WTC11 (cell line): ENCODE measurements at places on chromosomes 5 and 9. TPM values are rescaled to one million over a fixed set of nuclear protein-coding genes. Genes with fewer than 3 reads are reported as not detected.

DNA sequence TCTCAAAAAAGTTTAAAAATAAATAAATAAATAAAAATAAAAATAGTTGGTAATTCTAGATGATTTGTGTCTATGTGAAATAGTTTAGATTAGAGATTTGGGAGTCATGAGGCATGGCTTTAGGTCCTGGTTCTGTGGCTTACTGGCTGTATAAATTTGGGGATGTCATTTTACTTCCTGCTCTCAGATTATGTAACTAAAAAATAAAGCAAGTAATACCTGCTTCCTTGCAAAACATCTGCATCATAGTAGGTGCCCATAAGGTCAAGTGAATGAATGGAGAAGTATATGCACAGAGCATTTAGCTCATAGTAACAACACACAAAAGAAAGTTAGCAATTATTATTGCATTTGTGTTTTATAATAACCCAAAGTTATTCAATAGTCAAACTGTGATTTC is 287.7 kb upstream of the TLE4 start:
- H3K4me1 ChIP-seq: peaks cover 5% of the 10 kb centered on the region
- DNase-seq: no peak
- H3K27me3 ChIP-seq: no peaks in the 10 kb centered on the region
- H3K36me3 ChIP-seq: no peaks in the 10 kb centered on the region
- no peak overlapping the region for H3K27ac ChIP-seq

- DNase-seq: no peak
- H3K27ac ChIP-seq: no peak overlapping the region
- peaks cover 85% of the 10 kb centered on the region for H3K36me3 ChIP-seq
These were observed 39.2 kb upstream of the LRRC14B start for GRCh38 chr5:152077-152476.

DNA sequence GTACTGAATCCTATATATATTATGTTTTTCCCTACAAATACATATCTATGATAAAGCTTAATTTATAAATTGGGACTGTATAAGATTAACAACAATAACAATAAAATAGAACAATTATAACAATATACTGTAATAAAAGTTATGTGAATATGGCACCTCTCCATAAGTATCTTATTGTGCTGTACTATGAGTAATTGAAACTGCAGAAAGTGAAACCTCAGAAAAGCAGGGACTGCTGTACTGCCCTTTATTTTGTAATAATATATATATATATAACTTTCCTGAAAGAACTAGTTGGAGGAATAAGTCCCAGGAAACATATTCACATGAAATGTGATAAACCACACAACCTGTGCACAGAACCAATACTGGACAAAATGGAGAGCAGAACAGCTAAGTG is 77.3 kb downstream of the PAM start:
- H3K4me3 ChIP-seq: no peak overlapping the region
- H3K4me1 ChIP-seq: 0 out of 2 replicates have a peak, but pooled peaks cover 2% of the 10 kb centered on the region
- H3K36me3 ChIP-seq: peaks cover 9% of the 10 kb centered on the region
- no peak overlapping the region for H3K27ac ChIP-seq

DNA sequence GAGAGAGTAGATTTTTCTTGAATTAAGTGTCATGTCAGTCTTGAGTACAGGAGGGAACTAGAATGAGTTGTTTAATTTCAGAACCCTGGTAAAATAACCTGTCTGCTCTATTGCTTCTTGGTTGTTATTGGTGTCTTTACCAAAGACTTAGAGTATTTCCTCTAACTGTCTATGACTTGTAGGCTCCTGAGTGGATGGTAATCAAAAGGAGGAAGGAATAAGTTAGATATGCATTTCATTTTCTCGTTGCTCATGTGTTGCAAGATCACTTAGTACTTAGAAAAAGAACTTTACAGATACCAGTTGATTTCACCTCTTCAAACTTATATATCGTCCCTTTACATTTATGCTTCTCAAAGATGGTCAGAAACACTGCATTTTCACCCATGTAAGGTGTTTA is 31.1 kb downstream of the UHRF2 start:
- no peak overlapping the region for H3K27ac ChIP-seq
- H3K4me3 ChIP-seq: no peak overlapping the region
- H3K27me3 ChIP-seq: no peaks in the 10 kb centered on the region
- peaks cover 28% of the 10 kb centered on the region for H3K4me1 ChIP-seq
- H3K36me3 ChIP-seq: peaks cover 2% of the 10 kb centered on the region; the same call in 1 of the 2 replicates

DNA sequence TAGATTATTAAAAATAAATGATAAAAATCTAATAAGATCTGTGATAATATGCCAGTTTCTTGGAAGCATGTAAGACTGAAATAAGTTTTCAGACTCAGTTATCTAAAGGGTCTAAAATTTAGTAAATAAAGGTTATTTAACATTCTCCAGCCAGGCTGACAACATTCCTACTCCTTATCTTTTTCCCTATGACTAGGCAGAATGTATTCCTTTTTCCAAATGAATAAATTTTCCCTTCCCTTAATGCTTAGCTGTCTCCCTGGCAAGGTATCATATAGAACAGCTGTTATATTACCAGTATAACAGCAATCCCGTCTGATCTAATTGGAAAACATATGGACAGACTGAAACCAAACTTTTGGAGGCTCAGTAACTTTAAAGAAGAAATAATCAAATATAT is 13.0 kb downstream of the MEGF9 start:
- no peak for DNase-seq
- H3K36me3 ChIP-seq: no peaks in the 10 kb centered on the region
- no peak overlapping the region for H3K4me3 ChIP-seq
- no peaks in the 10 kb centered on the region for H3K4me1 ChIP-seq
- H3K27me3 ChIP-seq: peaks cover 47% of the 10 kb centered on the region

- H3K36me3 ChIP-seq: peaks cover 4% of the 10 kb centered on the region; the same call in 1 of the 2 replicates
- H3K27ac ChIP-seq: no peak overlapping the region
- no peaks in the 10 kb centered on the region for H3K27me3 ChIP-seq
- no peak for DNase-seq
- H3K4me3 ChIP-seq: no peak overlapping the region
- H3K4me1 ChIP-seq: peaks cover 32% of the 10 kb centered on the region
These were observed 9.8 kb downstream of the CKMT2 start for GRCh38 chr5:81242906-81243436.

DNA sequence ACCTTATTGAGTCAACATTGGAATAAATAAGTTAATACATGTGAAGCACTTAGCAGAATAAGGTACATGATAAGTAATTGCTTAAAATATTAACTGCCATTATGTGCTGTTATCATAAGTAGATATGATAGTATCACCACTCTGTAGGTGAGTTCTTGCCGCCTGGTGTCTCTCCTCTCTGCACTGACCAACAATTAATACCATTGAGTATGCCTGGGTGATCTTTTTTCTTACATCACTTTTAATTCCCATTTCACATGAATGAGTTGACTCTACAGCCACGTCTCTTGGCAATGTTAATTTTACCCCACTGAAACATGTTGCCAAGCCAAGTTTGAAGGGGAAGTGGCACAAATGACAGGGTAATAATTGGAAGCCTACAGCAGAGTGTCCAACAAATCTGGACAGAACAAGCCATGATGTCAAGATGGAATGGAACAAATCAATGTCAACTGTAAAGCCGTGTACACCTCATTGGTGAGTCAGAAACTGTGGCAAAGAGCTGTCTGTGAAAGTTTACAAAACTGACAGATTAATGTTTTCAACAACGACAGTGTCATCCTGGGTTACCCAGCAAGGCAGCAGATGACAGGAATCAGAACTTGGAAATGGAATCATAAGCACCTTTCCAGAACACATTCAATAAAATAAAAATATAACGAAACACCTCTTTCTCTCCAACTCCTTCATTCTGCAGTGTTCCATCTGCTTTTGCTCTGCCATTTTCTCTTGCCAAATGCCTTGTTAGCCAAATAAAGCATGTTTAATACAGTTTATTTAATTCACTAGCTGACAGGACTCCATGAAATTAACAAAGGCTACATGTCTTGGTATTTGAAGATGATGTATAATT is 330.9 kb downstream of the CTNND2 start:
- H3K4me1 ChIP-seq: peaks cover 9% of the 10 kb centered on the region
- H3K27ac ChIP-seq: no peak overlapping the region
- no peaks in the 10 kb centered on the region for H3K36me3 ChIP-seq
- DNase-seq: no peak

DNA sequence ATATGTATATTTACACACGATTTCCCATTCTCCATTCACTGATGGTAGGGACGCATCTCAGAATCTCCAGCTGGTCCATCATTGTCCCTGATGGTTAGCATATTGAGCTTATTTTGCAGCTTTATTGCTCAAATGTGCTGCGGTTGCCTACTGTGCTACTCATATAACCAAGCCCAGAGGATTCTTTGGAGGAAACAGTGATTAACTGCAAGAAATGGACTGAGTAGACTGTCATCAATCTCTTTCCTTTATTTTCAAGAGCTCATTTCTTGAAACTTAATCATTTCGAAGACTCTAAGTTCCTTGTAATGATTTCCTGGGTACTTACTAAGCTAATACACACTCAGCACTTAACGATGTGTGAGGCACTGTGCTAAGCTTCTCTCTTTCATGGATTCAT is 119.0 kb downstream of the MAT2B start:
- DNase-seq: no peak
- no peak overlapping the region for H3K4me3 ChIP-seq
- H3K27me3 ChIP-seq: no peaks in the 10 kb centered on the region
- no peak overlapping the region for H3K27ac ChIP-seq

DNA sequence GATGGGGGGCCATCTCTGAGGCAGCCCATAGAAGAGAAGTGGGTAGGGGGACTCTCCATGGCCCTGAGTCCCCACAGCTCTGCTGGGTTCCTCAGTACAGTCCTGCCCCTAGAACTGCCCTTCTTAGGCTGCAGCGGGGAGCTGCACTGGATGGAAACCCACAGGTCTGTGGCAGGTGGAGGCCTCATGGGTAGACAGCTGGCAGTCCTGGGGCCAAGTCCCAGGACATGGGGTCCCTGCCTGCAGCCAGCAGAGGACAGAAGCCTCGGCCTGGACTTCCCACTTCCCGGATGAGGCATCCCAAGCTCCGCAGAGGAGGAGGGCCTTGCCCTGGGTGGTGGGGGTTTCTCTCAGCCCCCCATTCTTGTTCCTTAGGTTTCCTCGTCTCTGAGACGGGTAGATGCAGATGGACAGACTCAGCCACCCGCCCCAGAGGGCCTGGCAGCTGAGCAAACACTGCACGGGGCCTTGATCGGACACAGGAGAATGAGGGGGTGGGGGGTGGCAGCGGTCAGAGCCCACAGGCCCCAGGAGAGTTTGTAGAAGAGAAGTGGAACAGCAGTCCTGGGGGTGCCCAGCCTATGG is 153.8 kb downstream of the C9orf50 start:
- no peak overlapping the region for H3K27ac ChIP-seq
- H3K36me3 ChIP-seq: no peaks in the 10 kb centered on the region
- H3K4me1 ChIP-seq: peaks cover 51% of the 10 kb centered on the region
- no peak for DNase-seq

GRCh38 chr9:133822430-133823065 is 84.4 kb upstream of the SARDH start:
- H3K4me1 ChIP-seq: peaks cover 47% of the 10 kb centered on the region
- DNase-seq: no peak
- no peaks in the 10 kb centered on the region for H3K36me3 ChIP-seq

- peaks cover 9% of the 10 kb centered on the region for H3K4me1 ChIP-seq
- no peak for DNase-seq
These were observed 30.4 kb upstream of the SYNPO start for GRCh38 chr5:150609843-150610584.

DNA sequence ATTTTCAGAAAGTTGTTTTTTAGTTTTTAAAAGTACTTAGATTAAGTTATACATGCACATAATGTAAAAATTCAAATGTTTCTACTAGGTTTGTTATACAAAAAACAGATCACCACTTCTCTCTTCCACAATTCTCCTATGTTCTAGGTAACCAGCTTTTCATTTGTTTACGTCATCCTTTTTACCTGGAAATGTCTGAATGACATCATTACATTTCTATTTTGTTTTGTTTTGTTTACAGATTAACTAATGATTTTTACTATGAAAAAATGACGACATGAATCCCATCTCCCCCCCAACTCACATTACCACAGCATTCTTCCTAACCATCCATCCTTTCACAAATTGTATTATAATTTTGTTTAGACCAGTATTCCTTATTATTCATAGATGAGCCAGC is 1709.2 kb downstream of the EFNA5 start:
- peaks cover 5% of the 10 kb centered on the region; the same call in 1 of the 2 replicates for H3K4me1 ChIP-seq
- no peak overlapping the region for H3K4me3 ChIP-seq
- H3K27ac ChIP-seq: no peak overlapping the region
- DNase-seq: no peak

GRCh38 chr5:143440448-143441115 is 37.1 kb upstream of the NR3C1 start:
- no peak overlapping the region for H3K4me3 ChIP-seq
- no peaks in the 10 kb centered on the region for H3K36me3 ChIP-seq
- H3K27me3 ChIP-seq: no peaks in the 10 kb centered on the region
- no peak for DNase-seq

DNA sequence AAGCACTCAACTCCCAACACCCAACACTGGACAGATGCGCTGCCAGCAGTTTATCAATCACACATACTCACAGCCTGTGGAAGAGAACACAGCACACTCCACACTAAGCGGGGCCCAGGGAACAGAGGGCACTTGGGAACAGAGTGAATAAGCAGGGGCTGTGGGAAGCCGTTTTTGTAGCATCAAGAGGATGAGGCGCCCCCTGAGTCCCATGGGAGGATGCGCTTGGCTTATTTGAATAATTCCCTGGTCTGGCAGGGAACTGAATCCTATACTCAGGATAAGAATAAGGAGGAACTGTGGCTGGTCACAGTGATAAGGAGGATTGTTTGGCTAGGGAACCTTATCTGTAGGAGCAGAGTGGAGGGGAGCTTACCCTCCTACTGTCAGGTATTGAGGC is 96.1 kb upstream of the DNAH5 start:
- DNase-seq: no peak
- no peak overlapping the region for H3K27ac ChIP-seq
- peaks cover 40% of the 10 kb centered on the region for H3K4me1 ChIP-seq
- no peaks in the 10 kb centered on the region for H3K36me3 ChIP-seq

- peak overlapping the region; percentile 78 for H3K4me3 ChIP-seq
- H3K27me3 ChIP-seq: peaks cover 44% of the 10 kb centered on the region
- H3K4me1 ChIP-seq: peaks cover 17% of the 10 kb centered on the region
- DNase-seq: peak; percentile 56
- H3K36me3 ChIP-seq: no peaks in the 10 kb centered on the region; the same call in 1 of the 2 replicates
- H3K27ac ChIP-seq: no peak overlapping the region
These were observed 70.6 kb downstream of the C9orf50 start for GRCh38 chr9:129550199-129550839.

DNA sequence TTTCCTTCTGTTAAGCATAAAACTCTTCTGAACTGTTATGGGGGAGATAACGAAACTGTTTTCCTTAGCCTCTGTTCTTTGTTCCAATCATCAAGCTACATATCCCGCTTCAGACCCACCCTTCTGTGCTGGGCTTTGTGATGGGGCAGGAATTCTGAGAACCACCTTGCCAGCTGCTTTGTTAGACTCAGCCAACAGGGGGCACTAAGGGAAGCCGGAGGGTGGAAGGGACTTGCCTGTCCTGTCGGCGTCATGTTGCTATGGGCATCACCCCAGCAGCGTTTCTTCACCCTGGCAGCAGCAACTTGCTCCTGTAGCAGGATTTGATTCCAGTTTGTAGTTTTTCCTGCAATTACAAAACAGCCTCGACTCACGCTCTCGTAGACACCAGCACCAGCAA is 169.1 kb downstream of the CAAP1 start:
- peaks cover 17% of the 10 kb centered on the region for H3K27me3 ChIP-seq
- peak overlapping the region; percentile 22 for H3K4me3 ChIP-seq
- H3K4me1 ChIP-seq: peaks cover 18% of the 10 kb centered on the region
- H3K27ac ChIP-seq: no peak overlapping the region
- H3K36me3 ChIP-seq: no peaks in the 10 kb centered on the region

Gene HTR1A
- 0.46 to 0.66 TPM (median 0.52 TPM) in 3 replicates for total RNA-seq

Gene FYB1
- 0.27 to 0.71 TPM (median 0.52 TPM) in 3 replicates for total RNA-seq

Gene PCDHGA11
- 7.0 to 8.4 TPM (median 7.1 TPM) in 3 replicates for total RNA-seq

Gene DNM1
- total RNA-seq: 79.0 to 105 TPM (median 92.4 TPM) in 3 replicates

Gene ANKDD1B
- total RNA-seq: 0.07 to 0.28 TPM (median 0.14 TPM) in 3 replicates

Gene GMCL2
- not detected in 3 replicates for total RNA-seq

Gene ADAMTS16
- 30.1 to 34.6 TPM (median 30.7 TPM) in 3 replicates for total RNA-seq

Gene C5
- 0.57 to 0.71 TPM (median 0.62 TPM) in 3 replicates for total RNA-seq

Gene ANGPTL2
- 4.5 to 6.7 TPM (median 6.3 TPM) in 3 replicates for total RNA-seq

Gene PRR7
- 13.1 to 14.7 TPM (median 14.6 TPM) in 3 replicates for total RNA-seq

Gene NR4A3
- total RNA-seq: 0.46 to 0.57 TPM (median 0.50 TPM) in 3 replicates

Gene MEIKIN
- total RNA-seq: not detected in 3 replicates

Gene FBP2
- total RNA-seq: not detected in 3 replicates
